NCI-H1694 (cell line): ENCODE measurements at places on chromosomes 4 and X.

- peak; percentile 30 for DNase-seq
These were observed 52.0 kb upstream of the ATOH1 start for GRCh38 chr4:93776386-93777080.

- no peak for DNase-seq
These were observed 626.6 kb downstream of the MID1IP1 start for GRCh38 chrX:39427906-39428305.

GRCh38 chr4:11632483-11632882, 203.8 kb upstream of the HS3ST1 start:
- DNase-seq, result no peak

DNA sequence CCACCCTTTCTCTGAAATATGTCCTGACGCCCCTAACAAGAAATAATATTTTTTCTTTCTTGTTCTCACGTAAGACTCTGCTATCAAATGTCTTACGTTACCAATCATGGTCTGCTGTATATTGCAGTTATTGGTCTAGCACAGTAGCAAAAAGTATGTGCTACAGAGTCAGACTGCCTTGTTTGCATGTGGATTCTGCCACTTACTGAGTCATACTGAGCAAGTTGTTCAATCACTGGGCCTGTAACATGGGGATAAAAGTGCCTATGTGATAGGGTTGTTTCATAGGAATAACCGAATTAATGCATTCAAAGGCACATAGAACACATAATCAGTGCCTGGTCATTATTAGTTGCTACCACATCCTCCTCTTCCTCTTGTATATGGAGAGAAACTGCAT, 14.1 kb downstream of the RPGR start:
- no peak for DNase-seq

DNA sequence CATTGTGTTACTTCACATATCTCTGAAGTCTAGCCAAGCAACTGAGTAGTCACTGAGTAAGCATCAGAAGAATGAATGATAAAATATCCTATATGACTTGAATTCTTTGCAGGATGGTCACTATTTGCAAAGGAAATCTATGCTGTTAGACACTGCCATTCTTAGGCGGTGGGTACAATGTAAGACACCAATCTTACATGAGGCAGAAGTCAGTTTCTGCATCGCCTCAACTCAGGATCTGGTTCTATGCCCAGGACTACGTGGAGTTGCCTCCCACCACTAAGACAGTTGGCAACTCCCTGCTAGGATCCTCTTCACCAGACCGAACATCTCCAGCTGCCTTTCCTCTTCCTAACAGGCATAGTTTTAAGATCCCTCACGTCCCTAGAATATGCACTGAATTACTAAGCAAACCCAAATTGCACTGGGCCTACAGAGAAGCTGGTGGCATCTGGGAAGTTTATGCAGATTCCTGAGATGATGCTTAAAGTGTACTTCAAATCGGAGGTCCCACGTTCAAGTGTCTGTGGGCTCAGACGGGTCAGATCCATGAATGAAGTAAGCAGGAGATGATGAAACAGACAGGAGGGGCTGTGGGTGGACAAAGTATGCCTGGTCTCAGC, 45.6 kb downstream of the SEL1L3 start:
- no peak for DNase-seq

DNA sequence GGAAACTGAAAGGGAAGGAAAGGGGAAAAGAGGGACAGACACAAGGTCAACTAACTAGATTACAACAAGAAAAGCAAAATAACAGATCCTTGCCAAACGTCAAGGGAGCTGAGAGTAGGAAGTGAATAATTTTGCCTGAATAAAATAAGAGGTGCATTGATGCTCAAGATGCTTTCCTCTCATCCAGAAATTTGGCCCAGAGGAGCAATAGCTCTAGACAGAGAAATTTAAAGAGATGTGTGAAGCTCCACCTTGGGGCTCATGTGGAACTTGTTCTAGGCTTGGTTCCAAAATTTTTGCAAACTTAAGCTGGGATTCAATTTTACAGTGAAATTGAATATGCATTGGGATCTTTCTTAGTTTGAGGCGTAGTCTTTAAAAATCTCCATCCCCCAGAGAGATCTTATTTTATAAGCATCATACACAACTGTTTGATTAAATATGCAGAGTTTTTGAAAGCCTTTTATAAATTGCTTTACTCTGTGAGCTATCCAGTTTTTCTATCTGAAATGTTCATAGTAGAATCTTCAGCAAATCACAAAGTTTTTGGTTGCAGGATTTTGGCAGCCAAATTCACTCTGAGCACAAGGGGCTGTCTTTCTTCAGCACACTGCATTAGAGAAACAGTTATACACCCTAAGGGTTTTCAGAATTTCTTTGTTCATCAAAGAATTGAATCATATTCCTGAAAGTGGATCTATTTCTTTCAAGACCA, 1159.5 kb downstream of the ADGRL3 start:
- no peak for DNase-seq

DNA sequence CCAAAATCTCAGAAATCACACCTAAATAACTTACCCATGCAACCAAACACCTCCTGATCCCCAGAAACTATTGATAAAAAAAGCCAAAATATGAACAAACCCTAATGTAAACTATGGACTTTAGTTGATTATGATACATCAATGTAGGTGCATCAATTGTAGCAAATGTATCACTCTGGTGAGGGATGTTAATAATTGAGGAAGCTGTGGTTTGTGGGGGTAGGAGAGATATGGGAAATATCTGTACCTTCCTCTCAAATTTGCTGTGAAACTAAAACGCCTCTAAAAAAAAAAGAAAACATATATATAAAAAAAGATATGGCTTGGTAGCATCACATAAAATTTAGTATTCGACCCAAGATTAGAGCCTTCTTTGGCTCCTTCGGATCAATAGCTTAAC, 144.3 kb upstream of the CPEB2 start:
- no peak for DNase-seq

- DNase-seq, result no peak
These were observed 40.0 kb downstream of the ACSL1 start for GRCh38 chr4:184785813-184786212.

- DNase-seq, result peak; percentile 20
These were observed 118.2 kb upstream of the KIT start for GRCh38 chr4:54539500-54540029.

GRCh38 chr4:17510582-17510981, 1.3 kb downstream of the QDPR start:
- DNase-seq, result no peak
